ENCODE measurements at places on chromosomes 5 and 9.

DNA sequence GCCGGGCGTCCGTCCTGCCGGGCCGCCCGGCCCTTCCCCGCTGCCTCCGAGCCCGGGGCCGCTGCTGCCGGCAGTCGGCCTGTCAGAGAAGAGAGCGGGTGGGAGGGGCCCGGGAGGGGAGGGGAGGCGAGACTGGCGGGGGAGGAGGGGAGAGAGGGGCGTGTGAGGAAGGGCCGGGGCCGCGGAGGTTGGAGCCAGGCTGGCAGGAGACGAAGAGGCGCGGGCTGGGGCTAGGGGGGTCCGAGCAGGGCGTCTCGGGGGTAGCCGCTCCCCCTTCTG, 570 bp downstream of the CREBRF start:
- DNase-seq: no peak

DNA sequence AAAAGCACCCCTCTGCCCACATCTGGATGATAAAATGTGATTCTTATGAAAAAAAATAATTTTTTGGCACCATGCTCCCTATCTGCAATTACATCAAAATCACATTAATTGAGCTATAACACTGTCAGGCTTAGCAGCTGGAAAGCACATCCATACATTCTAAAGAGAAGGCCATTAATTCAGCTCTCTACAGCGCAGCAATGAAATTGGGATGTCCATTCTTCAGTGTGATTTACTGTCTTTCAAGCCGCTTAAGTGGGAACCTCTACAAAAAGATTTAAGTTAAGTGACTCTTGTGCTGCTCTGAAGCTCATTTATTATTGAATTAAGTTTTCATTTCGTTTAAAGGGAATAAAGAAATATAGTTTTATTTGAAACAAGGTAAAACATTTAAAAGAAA, 171.3 kb downstream of the EBF1 start:
- DNase-seq: peak; percentile 61

DNA sequence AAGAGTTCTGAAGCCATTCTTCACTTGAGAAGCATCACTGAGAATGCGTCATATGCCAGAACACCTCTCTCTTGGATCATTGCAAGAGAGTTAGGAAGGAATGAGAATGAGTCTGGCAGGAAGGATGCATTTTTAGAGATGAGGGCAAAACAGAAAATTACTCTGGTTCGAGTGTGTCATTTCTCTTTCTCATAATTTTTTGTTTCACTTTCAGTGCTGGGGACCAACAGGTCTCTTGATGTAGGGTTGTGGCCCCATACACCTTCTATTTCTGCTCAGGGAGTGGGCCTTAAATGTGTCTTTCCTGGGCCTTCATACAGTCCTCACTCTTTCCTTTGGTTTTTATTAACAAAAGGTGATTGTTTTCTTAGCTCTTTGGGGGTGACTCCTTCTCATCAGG, 302.4 kb downstream of the NR3C1 start:
- no peak for DNase-seq

- peak; percentile 60 for DNase-seq
These were observed 129.4 kb downstream of the C9orf152 start for GRCh38 chr9:110078604-110079003.

DNA sequence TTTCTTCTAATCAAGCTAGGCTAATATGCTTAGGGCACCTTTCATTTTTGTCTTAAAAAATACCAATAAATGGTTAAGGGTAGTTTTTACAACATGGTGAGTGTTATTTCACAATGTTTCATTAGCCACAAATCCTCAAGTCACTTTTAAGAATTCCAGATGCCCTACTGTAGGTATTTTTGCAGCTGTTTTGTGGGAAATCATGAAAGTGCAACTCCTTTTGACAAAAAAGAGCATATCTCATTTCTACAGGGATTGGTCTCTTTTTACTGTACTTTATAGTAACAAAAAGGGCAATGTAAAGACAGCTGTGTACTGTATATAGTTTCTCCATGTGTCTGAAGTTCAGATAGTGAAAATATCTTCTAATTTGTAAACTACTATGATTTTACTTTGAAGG, 28.3 kb upstream of the GAS1 start:
- DNase-seq: no peak

DNA sequence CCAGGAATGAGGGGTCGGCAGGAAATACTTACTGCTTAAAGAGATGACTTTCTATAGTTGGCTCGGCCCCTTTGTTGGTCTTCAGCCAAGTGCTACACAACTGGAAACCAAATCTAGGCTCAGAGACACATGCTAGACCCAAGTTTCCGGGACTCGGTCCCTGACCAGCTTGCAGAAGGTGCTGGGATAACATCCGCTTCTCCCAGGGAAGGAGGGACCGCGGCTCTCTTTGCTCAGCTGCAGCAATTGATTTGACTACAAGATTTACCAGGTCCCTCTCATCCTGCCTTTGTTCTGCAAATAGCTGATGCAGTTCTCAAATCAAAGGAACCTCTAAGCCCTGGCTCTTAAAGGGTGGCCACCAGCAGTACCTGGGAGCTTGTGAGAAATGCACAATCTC, 314.7 kb downstream of the MLLT3 start:
- no peak for DNase-seq
